Natural killer cell (primary cell): ENCODE measurements at places on chromosomes 5 and 9.

- DNase-seq: no peak
These were observed 17.5 kb downstream of the ABO start for GRCh38 chr9:133257465-133257956.

GRCh38 chr5:108487951-108488350, 106.1 kb upstream of the FBXL17 start:
- DNase-seq: no peak

- no peak for DNase-seq
These were observed 8.2 kb downstream of the ST6GALNAC4 start for GRCh38 chr9:127908660-127908926.

- no peak for DNase-seq
These were observed 21.0 kb downstream of the ATOX1 start for GRCh38 chr5:151737431-151737830.

- no peak for DNase-seq
These were observed 722.2 kb upstream of the SEMA6A start for GRCh38 chr5:117296872-117297271.

DNA sequence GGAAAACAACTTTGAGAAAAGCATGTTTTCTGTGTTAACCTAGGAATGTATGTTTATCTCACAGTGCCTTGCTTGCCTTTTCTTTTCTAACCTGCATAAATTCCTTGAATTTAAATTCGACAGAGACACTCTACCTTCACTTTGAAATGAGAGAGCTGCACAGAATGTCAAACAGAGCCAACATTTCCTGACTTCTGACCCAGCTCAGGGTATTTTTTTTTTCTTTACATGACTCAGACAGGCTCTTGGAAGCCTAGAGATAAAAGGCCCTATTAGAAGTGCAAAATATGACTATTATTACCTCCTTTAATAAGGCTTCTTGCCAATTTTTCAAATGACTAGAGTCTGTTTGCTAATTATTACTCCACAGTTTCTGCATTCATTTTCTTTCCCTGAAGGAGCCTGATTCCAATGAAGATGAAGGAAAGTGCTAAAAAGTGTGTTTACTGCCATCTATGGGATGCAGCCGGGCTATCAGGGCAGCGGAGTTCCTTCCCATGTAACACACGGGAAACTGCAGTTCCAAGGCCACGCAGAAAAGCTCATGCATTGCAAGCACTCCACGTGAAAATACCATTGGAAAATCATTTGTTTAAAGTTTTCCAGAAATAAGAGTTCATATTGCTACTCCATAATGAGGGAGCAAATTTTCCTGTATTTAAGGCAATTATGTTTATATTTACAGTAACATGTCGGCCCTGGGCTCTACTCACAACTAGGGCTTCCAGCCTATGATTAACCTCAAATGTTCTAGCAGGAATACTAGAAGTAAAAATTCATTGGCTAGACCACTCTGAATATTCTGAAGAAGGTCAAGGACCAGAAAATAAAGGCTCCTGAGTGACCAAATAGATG, 485.6 kb downstream of the ZSWIM6 start:
- no peak for DNase-seq

DNA sequence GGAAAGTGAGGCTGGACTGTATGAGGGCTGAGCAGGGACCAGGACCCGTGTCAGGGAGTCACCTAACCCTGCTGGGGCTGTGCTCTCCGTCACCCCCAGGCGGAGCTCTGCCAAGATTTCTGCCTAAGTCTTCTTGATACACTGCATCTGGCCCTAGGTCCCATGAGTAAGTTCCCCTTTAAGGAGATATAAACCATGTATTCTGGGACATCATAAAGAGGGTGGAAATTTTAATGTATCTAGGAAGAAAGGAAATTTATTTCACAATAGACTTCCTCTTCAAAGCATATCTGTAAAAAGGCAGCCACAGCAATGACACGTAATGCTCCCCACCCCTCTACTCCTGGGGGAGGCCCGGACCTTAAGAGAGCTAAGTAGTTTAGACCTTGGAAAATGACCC, 183.4 kb downstream of the FBXL7 start:
- no peak for DNase-seq

DNA sequence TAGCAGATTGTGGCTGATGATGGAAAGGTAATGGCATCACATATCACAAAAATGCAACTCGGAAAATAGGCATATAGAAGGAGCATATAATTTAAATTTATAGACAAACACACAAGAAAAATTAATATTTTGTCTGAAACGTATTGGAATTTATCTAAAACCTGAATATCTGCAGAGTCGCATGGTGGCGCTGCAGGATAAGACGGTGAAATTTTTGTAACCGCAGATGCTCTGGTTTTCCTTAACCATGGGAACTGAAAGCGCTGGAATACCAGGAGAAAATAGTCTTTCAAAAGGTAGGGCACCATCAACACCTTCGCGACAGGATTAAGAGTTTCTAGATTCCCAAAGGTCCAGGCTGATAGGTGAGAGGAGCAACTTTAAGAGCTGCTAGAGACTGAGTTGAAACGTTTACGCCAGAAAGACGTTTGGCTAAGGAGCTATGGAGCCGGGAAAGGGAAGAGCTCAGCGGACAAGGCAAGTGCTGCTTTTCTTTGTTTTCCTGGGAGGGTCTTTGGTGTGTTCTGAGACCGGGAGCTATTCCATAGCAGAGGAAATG, 11.0 kb upstream of the PCDHB15 start:
- peak; percentile 2 for DNase-seq

- DNase-seq: no peak
These were observed 214.9 kb upstream of the SEMA6A start for GRCh38 chr5:116789522-116789921.

DNA sequence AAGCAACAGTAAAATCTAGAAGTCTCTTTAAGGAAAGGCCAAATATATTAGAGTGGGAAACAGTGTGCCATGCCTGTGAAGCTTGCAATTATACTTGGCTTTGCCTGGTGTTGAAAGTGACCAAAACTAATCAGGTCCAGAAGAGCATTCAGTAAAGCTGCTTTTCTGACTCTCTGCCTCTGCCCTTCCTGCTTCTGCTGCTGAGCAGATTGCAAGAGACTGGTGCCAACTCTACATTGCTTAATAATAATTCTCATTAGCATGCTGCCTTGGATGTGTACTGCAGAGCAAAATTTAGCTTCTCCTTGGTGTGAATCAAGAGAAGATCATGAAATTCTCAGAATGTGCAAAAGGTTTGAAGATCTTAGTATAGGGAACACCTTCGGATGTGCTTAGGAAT, 120.4 kb upstream of the RFX3 start:
- no peak for DNase-seq

DNA sequence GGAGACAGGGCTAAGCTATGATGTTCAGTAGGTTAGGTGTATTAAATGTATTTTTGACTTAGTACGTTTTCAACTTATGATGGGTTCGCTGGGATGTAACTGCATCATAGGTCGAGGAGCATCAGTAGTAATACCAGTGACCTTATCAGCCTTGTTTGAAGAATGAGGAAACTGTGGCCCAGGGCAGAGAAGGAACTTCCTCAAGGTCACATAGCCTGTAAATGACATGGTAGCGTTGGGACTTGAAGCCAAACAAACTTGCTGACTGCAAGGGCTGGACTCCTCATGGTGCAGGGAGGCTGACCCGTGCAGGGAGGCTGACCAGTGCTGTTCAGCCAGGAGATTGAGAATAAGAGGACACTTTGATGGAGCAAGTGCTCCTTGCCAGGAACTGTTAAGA, 21.3 kb upstream of the PTPN3 start:
- no peak for DNase-seq

DNA sequence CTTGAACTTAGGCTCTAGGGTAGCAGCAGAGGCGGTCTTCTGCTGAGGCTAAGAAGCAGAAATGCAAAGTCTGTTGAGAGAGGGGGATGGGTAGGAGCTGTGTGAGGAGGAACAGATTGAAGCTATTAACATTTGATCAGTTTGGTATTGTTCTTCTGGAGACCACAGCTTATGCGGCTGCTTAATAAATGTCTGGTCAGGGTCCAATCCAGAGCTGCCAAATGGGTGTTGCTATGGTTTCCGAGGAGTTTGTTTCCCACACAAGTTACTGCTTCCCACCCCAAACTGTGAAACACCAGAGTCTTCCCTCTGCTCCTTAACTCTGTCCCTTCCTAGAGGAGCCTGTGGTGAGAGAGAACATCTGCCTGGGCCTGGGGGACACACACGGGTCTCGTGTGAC, 142.2 kb upstream of the KLF4 start:
- DNase-seq: no peak

GRCh38 chr5:171750311-171750788, 35.3 kb upstream of the SMIM23 start:
- DNase-seq: no peak

GRCh38 chr5:61351733-61352132, 19.7 kb downstream of the ZSWIM6 start:
- DNase-seq: no peak

- DNase-seq: no peak
These were observed 16.3 kb upstream of the OBP2B start for GRCh38 chr9:133225171-133226011.

DNA sequence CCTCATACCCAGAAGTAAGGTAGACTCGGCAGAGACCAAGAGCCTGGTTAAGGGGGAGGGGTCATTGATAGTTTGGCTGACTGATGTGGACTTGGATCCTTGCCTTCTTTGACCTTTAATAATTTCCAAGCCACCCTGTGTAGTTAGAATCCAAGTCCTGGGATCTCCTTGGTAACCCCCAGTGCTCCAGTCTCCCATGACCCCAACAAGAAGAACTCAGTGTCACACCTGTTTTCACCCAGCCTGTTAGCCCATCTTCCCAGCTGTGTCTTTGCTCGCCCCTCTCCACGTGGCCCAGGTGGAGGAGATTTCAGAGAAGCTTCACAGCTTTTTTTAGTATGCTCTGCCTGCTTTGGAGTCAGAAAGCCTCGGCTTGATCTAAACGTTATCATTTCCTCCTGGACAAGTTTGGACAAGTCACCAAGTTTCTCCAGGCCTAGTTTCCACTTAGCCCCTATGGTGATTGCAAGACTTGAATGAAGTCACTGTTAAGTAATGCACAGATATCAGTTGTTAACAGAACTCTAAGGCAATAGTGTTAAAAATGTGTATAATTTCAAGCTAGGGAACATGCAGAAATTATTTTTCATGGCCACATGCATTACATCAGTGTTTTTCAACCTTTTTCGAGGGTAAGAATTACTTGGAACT, 170.0 kb downstream of the TMEM38B start:
- DNase-seq: no peak

DNA sequence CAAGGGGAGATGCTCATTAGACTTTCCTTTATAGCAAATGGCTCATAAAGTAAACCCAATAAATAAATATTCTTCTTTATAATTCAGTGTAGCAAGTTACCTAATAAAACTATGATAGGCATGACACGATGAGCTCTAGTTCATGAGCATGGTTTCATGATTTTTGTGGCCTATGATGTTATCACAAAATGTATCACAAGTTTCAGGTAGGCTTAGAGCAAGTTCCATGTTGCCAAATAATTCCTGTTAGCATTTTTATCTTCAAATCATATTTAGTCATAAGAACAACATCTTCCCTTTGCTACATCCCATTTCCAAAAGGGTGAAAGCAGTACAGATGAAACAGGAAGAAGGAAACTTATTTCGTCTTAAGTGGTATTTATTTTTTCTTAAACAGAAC, 200.2 kb downstream of the ENC1 start:
- no peak for DNase-seq

DNA sequence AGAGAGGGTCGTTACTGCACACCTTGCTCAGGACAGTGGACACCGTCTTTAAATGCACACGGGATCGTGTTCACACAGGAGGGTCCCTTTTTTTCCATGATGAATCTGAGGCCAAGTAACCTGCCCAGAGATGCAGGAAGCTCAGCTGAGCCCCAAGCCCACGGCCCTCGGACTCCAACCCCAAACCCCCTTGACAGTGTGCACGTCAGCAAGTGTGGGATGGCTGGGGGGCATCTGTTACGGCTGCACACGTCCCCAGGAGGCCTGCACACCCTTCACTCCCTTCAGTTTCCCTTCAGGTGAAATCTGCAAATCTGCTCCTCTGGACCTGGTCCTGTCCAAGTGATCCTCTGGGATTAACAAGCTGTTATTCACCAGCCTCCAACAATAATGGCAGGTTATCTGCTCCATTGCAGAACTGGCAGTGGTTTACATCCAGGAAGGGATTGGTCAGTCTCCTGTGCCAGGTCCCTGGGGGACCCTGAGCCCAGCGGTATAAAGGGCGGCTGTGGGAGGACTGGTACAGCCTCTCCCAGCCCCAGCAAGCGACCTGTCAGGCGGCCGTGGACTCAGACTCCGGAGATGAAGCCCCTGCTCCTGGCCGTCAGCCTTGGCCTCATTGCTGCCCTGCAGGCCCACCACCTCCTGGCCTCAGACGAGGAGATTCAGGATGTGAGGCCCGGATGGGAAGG, at the start of gene LCN1:
Gene LCN1 (plus strand): TSS at position 525 of the 692 bp plus-strand sequence. CDS start 58 bp downstream, at position 583.
- no peak for DNase-seq

- DNase-seq: no peak
These were observed 128.7 kb downstream of the NIPBL start for GRCh38 chr5:37005252-37005651.

GRCh38 chr9:133694686-133695085, 43.5 kb downstream of the SARDH start:
- no peak for DNase-seq

GRCh38 chr5:125049721-125050702, 303.6 kb upstream of the ZNF608 start:
- DNase-seq: no peak

- DNase-seq: no peak
These were observed 6.4 kb upstream of the MSX2 start for GRCh38 chr5:174717826-174718455.

- no peak for DNase-seq
These were observed 474.2 kb downstream of the GADD45G start for GRCh38 chr9:90078988-90079421.

GRCh38 chr9:22116758-22117157, 107.7 kb upstream of the CDKN2B start:
- no peak for DNase-seq

DNA sequence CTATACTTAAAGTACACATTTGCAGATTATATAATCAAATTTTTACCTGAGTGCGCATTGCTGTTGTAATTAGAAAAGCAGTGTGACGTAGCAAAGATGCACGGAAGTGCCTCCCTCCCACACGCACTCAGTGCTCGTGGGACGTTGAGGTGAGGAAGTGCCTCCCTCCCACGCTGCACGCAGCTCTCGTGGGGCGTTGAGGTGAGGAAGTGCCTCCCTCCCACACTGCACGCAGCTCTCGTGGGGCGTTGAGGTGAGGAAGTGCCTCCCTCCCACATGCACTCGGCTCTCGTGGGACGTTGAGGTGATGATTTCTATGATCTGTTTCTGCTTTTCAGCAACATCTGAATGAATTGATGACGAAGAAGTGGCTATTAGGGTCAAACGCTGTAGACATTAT, 21.0 kb downstream of the EXOC3 start:
- no peak for DNase-seq
